Amygdala (tissue), 56 donors: ENCODE measurements at places on chromosomes 12 and 14.

DNA sequence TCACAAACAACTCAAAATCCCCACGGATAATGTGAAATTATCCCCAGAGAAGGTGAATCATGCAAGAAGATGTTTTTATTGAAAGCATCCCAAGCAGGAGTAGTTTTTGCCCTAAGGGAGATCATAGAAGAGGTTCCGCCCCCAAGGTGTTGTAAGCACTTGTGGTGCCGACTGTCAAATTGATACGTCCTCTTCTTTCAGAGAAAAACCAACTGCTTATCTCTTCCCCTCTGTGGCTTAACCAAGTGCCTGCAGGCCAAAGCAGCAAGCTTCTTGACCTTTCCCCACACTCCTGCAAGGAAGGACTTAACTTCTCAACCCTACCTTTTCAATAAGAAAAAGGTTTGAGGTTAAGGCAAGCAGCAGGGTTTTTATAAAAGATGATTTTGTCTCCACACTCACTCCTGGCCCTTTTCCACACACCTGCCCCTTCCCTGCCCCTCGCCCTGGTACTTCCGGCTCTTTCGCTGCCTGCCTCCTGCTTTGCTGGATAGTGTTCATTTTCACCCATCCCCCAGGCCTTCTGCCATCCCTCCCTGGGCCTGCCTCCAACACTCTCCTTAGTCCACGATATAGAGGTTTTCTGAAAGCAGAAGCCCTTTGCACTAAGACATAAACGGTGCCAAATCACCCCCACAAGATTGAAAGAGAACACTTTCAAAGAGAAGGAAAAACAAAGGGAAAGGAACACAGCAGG, 114.5 kb downstream of the EGLN3 start:
- DNase-seq: peak; percentile 23

DNA sequence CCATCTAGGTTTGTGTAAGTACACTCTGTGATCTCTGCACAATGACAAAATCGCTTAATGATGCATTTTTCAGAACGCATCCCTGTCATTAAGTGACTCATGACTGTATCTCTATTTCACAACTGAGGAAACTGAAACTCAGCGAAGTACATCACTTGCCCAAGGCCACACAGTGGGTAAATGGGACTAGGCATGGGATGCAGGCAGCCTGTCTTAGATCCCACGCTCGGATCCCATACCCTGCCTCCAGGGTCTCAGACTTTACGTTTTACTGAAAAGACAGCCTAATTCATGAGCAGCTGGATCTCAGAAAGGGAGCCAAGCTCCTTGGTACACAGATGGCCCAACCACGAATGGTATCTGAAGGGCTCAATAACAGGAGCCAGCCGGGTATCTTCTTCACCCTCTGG, 2.4 kb upstream of the MLEC start:
- DNase-seq: no peak

- no peak for DNase-seq
These were observed 418.4 kb upstream of the DCN start for GRCh38 chr12:91601054-91601453.

DNA sequence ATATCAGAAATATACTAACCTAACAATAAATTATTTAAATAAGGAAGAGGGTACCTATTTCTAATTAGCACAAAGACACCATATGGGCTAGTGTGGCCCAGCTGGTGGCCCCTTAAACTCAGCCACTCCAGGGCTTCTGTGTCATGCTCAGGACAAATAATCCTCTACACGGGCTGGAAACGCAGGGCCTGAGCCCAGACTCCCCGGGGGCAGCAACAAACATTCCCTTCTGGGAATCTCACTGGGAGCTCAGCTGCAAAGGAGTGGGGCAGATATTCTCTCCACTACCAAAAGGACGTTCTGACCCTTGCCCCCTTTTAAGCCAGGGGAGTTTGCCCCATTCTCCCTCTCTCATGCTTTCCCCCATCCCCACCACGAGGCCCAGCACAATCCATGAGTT, 43.7 kb upstream of the ELK3 start:
- no peak for DNase-seq

DNA sequence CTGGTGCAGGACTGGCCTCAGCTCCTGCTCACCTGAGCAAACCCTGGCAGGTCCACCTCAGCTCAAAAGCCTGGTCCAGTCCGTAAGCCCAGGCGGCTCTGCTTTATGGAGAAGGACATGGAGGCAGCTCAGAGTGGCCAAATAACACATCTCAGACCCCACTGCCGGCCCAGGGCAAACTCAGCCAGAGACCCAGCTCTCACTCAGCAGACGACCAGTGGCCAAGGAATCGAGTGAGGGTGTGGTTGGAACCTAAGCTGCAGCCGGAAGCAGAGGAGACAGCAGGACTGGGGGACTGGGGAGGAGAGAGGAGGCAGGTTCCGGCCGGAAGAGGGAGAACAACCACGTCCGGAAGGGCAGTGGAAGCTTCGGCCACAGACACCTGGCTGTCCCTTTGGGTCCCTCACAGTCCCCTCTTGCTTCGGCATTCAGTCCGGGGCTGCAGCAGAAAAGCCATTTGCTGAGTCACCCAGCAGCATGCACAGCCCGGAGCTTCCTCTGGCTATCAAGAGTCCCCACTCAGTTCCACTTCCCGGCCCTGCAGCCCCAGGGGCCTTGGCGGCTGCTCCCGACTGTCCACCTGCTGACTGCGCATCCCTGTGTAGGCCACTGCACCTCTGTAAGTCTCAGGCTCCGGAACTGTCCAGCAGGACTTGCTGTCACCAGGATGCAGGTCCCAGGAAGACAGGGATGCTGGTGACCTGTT, 104.0 kb downstream of the CALM1 start:
- DNase-seq: no peak

- no peak for DNase-seq
These were observed 6.6 kb downstream of the FERMT2 start for GRCh38 chr14:52944254-52944653.

- DNase-seq: no peak
These were observed 504.1 kb downstream of the RPL10L start for GRCh38 chr14:46147452-46147851.

DNA sequence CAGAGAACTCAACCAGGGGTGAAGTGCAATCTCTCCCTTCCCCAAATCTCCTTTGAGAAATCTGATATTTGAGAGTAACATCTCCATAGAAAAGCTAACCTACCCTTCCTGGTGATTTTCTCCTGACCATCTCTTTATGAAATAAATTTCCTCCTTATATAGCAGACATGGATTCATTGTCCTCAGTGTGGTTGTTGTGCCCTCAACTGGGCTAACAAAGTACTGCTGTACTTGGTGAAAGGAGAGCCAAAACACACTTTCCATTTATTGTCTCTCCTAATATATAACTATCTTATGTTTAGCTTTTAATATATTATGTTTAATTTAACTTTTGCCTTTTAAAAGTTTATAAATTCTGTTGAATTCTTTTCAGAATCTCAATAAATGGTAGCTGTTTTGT, 65.1 kb upstream of the SLCO1B1 start:
- DNase-seq: no peak

- no peak for DNase-seq
These were observed 52.7 kb downstream of the PTGER2 start for GRCh38 chr14:52366796-52367315.

GRCh38 chr12:130642856-130643255, 73.2 kb downstream of the RIMBP2 start:
- no peak for DNase-seq

DNA sequence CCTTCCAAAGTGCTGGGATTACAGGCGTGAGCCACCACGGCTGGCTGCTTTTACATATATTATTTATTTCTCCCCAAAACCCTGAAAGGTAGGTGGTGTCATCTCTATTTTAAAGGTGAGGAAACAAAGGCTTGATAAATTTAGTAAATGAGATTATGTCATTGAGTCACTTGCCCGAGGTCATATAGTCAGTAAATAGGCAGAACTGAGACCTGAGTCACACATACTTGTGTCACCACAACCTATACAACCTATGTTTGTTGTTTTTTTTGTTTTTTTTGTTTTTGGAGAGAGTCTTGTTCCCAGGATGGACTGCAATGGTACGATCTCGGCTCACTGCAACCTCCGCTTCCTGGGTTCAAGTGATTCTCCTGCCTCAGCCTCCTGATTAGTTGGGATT, 12.8 kb downstream of the TSFM start:
- DNase-seq: no peak

DNA sequence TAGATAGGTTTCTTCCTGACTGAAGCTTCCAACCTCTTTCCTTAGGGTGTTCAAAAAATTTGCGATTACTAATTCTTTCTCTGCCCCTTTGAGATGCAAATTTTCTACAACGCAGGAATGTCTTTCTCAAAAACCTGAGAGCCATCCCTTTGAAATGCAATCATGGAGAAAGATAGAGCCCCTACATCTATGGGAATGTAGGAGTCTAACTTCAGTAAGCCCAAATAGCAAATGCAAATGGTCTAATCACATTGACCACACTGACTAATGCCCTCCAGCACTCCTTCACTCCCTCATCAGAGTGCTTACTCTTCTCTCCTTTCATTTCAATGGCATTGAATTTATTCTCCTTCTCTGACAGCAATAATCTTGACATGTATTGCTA, 107.1 kb downstream of the SLC6A15 start:
- DNase-seq: no peak

- no peak for DNase-seq
These were observed 10.4 kb upstream of the SAMD4A start for GRCh38 chr14:54556535-54556934.

- DNase-seq: no peak
These were observed 1.3 kb downstream of the TRHDE start for GRCh38 chr12:72273499-72273837.

DNA sequence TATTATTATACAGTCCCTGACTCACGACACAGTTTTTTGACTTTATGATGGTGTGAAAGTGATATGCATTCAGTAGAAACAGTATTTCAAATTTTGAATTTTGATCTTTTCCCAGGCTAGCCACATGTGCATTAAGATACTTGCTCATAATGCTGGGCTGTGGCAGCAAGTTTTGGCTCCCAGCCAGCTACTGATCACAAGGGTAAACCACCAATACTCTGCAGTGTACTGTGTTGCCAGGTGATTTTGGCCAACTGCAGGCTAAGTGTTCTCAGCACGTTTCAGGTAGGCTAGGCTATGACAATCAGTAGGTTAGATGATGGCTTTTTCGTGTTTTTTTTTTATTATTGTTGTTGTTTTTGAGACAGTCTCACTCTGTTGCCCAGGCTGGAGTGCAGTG, 69.4 kb upstream of the ACTN1 start:
- no peak for DNase-seq

GRCh38 chr12:48800457-48800856, 11.6 kb upstream of the ADCY6 start:
- DNase-seq: no peak

DNA sequence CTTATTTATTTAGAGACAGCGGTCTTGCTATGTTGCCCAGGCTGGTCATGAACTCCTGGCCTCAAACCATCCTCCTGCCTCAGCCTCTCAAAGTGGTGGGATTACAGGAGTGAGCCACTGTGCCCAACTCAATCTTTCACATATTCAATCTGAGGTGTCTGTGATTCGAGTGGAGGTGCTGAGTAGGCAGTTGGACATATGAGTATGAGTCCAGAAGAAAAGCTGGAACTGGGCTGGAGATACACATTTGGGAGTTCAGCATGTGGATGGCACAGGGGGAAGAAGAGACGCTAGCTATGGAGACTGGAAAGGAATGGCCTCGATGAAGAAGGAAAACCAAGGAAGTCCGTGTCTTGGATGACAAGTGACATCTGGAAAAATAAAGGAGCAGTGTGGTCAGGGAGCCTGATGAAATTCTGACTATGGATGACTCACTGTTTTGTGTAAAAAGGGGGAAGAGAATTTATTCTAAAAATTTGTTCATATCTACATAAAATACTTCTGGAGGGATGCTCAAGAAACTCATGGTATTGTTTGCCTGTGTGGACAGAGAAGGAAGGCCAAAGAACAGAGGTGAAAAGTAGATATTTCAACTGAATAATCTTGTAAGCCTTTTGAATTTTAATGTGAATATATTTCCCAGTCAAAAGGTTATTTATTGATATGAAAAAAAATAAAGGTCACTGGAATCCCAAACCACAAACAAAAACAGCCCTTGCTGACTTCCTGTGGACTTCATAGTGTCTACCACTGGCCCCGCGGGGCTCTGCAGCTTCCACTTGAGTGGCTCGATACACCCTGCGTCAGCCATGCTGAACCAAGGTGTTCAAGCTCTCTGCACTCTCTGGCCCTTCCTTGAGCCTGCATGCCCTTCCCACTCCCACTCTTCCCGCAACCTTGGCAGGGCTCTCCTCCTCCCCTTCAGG, 8.9 kb upstream of the LTA4H start:
- no peak for DNase-seq

DNA sequence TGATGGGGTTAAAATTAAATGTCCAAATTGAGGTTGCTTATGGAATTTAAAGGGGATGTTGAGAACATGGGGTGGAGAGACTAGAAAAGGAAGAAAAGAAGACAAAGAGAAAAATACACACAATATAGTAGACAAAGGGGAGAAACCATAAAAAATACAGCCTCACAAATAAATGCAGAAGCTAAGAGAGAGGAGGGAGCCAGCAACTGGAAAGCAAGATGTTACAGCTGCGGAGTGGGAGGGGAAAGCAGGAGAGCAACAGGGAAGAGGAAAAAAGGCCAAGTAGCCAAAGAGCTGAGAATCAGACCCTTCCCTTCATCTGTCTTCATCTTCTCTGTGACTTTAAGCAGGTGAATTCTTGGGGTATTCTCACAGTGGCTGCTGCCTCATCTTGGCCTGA, 39.7 kb upstream of the SMUG1 start:
- no peak for DNase-seq

GRCh38 chr12:93794738-93795137, 117.6 kb downstream of the CRADD start:
- no peak for DNase-seq

- peak; percentile 47 for DNase-seq
These were observed at the start of gene RNF212B for GRCh38 chr14:23237772-23238594. TSS of gene RNF212B (plus strand) at chr14:23237936. CDS start at chr14:23240346, 2,410 bp downstream.

DNA sequence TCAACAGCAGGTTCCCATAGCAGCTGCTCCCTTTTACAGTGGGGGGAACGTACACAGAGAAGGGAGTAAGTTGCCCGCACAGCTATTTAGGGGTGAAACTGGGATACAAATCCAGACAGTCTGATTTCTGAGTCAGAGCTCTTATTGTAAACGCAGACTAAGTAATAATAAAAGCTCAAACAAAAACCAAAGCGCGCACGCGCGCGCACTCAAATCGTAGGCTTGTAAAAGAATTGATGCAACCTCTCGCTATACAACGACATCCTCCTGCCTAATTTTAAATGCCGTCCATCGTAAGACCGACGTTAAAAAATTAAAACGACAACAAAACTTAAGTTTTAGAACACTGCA, 747 bp upstream of the DACT1 start:
- peak; percentile 38 for DNase-seq

- no peak for DNase-seq
These were observed 11.2 kb upstream of the AK7 start for GRCh38 chr14:96380735-96381134.
